Hepatocyte (in vitro differentiated cells): ENCODE measurements at places on chromosomes 2 and 18. TPM values are rescaled to one million over a fixed set of nuclear protein-coding genes. Genes with fewer than 3 reads are reported as not detected.

DNA sequence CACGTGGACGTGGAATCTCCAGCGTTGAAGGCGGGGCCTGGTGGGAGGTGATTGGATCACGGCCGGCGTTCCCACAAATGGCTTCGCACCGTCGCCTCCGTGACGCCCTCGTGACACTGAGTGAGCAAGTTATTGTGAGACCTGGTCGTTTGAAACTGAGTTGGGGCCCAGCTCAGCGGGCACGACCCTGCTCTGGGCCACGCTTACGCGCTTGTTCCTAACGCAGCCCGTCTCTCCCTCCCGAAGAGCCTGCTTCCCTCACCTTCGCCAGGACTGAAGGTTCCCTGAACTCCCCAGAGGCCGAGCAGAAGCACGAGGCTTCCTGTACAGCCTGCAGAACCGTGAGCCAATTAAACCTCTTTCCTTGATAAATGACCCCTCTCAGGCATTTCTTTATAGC lies 121.8 kb downstream of the RTP5 start:
- no peak for DNase-seq

CHN1 gene
- total RNA-seq = 19.2 and 29.0 TPM in 2 replicates

DNA sequence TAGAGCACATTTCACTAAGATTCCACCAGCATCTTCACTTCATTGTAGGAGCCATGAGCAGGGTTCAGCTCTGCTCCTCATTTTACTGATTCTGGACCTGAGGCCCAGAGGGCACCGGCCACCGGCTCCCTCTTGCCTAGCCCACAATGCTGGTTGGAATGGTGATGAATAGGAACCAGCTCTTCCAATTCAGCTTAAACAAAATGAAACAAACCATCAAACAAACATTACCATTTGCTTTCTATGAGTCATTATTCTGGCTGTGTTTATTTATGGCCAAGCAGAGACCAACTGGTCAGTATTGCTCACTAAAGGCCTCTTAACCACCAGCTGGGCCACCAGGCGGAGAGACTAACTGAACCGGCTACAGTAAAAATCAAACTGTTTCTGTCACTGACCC lies 176.7 kb downstream of the MTX2 start:
- no peak for DNase-seq

TDRD15 gene
- total RNA-seq = 0.07 and 0.08 TPM in 2 replicates

DNA sequence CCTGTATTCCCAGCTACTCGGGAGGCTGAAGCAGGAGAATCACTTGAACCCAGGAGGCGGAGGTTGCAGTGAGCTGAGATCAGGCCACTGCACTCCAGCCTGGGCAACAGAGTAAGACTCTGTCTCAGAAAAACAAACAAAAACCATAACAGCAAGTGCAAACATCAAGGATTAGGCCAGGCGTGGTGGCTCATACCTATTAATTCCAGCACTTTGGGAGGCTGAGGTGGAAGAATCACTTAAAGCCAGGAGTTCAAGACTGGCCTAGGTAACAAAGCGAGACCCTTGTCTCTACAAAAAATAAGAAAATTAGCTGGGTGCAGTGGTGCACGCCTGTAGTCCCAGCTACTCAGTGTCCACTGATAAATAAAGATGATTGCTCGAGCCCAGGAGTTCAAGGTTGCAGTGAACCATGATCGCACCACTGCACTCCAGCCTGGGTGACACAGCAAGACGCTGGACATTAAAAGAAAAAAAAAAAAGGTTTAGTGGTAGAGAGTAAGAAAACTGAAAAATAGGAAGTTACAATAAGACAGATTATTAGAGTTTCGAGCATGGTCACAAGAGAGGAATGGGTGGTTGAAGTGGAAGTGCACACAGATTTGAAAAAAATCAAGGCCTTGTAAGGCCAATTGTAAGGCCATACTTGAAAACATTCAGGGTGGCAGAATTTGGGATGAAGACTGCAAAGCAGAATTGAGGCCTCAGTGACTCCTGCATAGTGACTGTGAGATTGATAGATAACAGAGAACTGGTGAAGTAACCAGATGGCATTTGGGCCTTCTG lies 6.4 kb upstream of the KCMF1 start:
- DNase-seq = no peak

DNA sequence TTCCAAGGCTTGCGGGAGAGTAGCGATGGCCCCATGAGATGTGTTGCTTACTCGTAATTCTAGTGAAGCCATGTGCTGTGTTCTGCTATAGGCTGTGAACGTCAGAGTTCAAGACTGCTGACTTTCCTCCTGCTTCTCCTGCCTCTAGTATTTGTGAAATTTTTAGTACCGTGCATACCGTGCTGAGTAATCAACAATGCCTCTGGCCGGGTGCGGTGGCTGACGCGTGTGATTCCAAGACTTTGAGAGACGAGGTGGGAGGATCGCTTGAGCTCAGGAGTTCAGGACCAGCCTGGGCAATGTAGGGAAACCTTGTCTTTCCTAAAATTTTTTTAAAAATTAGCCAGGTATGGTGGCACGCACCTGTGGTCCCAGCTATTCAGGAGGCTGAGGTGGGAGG lies 59.9 kb upstream of the B3GNT7 start:
- no peak for DNase-seq

DNA sequence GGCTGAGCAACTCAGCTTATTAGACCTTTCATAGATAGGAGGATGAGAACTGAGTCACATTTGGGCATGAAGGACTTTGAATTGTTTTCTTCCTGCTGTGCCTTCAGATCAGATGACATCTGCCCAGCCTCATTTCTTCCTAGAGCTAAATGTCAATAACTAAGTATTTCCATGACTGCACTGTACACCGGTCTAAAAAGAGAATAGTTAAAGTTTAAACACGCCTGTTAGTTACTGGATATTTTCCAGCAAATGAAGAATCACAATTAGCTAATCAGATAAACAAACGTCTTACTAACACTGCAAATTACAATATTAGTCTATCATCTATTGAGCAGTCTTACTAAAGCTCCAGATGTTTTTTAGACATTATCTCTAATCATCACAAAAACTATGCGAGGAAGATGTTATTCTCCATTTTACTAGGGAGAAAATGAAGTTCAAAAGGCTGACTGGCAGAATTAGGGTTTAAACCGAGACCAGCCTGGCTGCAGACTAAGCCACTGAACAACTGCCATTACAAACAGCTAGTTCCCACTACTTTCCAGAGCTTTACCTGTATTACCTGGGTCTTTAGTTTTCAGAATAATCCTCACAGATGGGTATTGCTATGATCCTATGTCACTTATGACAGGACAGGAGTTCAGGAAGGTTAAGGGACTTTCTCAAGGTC lies 69.4 kb upstream of the ZNF397 start:
- DNase-seq = peak; percentile 44

- peak; percentile 35 for DNase-seq
These were observed 69.6 kb downstream of the EML4 start for GRCh38 chr2:42238644-42239288.

DNA sequence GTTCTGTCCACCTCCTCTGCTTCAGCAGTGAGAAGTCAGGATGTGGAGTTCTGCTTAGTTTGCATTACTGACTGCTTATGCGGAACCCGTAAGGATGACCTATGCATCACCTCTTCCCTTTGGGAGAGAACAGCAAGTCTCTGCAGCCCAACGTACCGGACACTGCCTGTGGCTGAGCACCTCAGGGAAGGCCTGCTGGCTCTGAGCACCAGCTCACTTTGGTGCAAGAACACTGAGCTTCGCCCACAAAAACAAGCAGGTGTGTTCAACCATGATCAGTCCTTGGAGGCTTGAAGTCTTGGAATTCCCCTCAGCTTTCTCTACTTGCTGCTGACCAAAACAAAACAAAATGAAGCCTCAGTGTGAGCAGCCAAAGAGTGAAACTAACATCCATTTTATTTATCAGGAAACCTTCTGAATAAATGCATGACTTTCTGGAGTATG lies 52.7 kb upstream of the NCK2 start:
- DNase-seq = no peak

GRCh38 chr2:150643114-150643725 lies 155.8 kb upstream of the RND3 start:
- DNase-seq = no peak

DNA sequence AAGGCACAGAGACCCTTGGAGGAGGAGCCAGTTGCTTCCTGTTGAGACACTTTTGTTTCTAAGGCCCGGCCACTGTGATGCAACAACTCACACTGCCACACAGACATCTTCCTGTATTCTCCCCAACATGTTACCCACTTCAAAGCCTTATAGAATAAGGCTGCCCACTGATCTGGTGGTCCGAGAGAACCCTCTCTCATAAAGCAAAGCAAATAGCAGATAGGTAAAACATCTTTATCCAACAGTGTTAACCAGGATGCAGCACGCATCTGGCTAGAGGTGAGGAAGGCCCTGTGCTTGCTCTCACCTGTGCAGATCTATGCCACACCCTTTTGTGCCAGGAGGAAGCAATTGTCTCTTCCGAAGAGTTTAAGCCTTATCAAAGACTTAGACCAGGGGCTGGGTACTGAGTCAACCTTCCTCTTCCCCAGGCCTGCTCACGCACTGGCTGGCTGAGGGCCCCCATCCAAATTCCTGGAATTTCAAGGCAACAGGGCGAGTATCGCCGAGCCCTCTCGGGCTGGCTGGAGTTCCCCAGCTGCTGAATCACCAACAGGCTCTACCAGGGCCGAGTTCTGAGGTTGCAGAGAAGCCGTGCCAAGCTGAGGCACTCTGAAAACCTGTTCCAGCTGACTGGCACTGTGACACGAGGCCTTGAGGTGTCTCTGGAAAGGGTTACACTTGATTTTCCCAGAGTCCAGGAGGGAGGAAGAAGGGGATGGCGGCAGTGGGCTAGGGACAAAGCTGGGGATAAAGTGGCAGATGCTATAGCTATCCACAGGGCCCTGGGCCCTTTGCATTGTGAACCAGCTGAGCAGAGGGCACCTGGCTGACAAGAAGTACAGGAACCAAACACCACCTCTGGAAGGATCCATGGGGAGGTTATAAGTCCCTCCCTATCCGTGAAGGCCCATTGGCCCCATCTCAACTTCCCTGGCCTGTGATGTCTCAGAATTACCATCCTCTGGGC lies 29.3 kb downstream of the TGFA start:
- no peak for DNase-seq

DNA sequence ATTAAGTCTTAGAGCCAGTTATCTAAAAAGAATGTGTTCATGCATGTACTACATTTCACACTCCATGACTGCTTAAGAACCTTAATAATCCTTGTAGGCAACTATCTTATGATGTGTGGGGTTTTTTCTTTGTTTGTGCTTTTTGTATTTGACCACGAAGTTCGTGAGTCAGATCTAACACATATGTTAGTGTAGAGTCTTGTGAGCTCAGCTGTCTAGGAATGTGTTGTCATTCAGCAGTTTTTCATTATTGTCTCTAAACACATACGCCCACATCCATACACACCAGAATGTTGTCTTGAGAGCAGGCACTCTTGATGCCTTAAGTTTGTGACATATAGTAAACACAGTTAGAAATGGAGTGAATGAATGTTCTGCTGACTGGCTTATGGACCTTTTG lies 38.4 kb downstream of the CAB39 start:
- DNase-seq = no peak
